ENCODE measurements at places on chromosomes 2 and 18. TPM values are rescaled to one million over a fixed set of nuclear protein-coding genes. Genes with fewer than 3 reads are reported as not detected.

GRCh38 chr2:49271060-49271606 lies 116.8 kb upstream of the FSHR start:
- peak; percentile 3 for DNase-seq

GRCh38 chr18:26813043-26813442 lies 52.5 kb downstream of the AQP4 start:
- no peak for DNase-seq

DNA sequence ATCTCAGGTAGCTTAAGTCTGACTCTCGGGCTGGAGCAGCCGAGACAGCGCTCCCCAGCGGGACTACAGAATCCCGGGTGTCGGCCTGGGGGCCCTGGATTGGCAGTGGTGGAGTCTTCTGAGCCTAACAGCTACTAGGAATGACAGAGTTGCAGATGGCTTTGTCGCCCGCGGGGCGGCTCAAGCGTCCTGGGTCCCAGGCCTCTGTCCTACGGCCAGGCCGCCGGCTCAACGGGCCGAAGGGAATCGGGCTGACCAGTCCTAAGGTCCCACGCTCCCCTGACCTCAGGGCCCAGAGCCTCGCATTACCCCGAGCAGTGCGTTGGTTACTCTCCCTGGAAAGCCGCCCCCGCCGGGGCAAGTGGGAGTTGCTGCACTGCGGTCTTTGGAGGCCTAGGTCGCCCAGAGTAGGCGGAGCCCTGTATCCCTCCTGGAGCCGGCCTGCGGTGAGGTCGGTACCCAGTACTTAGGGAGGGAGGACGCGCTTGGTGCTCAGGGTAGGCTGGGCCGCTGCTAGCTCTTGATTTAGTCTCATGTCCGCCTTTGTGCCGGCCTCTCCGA lies 8.8 kb downstream of the SIX2 start:
- DNase-seq, result no peak

Gene BOD1L2
- not detected for total RNA-seq

Gene MC2R
- not detected for total RNA-seq

Data from dermis microvascular lymphatic vessel endothelial cell (primary cell).